ENCODE measurements at places on chromosomes 2 and 18.

DNA sequence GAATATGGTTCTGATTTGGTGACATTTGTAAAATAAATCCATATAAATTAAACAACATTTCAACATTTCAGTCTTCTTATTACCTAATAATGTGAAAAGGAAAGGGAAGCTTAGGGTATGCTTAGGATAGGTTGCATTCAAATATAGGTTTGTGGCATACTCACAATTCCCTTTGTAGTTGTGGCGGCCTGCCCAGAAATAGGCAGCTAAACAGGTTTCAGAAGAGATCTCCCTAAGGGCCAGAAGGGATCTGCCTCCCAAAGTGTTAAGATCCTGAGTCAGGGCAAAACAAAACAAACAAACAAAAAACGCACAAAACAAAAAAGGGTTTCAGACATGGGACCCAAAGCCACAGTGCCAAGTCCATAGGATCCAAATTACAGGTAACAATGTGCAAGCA lies 41.4 kb upstream of the TCF7L1 start:
- no peak for DNase-seq

DNA sequence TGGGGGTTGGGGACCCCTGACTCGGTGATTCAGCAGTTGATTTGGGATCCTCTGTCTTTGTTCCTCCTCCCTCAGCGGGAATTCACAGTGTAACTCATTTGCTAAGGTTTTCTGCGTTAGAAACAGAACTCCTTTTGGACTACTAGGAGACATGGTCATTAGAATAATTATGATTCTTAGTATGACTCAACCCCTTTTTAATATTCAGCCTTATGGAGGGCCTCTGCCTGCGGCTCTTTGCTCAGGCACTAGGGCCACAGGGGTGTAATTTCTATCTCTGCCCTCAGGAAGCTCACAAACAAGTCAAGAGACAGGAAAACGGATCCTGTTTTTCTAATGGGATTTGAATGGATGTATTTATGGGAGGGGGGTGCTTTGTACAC lies 117.4 kb downstream of the SPTBN1 start:
- no peak for DNase-seq

DNA sequence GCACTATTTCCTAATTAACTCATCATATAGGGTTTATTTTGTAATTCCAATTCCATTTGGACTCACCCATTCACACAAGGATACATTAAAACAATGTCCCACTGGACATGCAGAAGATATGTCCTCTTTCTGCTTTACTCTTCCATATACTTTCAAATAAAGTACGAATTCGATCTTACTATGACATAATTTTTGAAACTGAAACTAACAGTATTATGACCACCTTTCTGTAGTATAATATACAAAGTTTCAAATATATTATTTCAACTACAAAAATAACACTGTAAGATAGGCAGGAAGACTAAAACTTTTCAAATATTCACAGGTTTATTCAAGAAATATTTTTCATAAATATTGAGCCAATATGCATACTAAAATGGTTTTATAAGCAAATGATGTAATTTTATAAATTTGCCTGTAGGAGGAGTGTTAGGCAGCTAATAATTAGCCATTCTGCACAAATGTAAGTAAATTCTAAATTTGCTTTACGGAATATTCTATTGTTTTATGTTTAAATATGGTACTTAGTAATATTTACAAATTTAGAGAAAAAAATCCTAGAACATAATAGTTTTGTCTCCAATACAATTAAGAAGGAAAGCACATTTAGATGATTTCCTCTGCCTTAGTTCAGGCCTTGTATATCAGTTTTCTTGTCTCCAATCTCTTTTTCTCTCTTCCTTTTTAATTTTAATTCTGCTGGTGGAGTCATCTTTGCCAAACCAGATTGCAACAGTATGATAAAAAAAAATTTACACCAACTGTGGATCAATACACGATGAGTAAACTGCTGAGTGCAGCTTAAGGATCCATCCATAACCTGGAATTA lies 85.9 kb downstream of the CERKL start:
- DNase-seq = no peak

DNA sequence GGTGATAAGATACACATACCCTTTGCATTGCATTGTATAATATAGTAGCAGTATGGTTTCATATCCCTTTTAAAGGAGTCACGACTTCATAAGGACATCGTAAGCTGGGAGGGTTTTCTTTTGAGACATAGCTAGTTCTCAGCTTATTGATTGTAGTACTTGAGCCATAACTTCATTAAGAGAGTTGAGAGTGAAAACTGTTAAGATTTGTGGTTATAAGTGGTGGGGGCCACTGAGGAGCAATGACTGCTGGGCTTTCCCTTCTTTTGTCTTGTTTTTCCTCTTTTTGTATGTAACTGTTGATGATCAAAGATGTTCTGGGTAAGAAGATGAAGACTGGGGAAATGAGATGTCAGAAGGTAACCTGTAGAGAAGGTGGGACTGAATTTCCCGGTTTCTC lies 11.0 kb downstream of the EIF5B start:
- DNase-seq = no peak

GRCh38 chr2:184336688-184337087 lies 261.6 kb upstream of the ZNF804A start:
- no peak for DNase-seq

DNA sequence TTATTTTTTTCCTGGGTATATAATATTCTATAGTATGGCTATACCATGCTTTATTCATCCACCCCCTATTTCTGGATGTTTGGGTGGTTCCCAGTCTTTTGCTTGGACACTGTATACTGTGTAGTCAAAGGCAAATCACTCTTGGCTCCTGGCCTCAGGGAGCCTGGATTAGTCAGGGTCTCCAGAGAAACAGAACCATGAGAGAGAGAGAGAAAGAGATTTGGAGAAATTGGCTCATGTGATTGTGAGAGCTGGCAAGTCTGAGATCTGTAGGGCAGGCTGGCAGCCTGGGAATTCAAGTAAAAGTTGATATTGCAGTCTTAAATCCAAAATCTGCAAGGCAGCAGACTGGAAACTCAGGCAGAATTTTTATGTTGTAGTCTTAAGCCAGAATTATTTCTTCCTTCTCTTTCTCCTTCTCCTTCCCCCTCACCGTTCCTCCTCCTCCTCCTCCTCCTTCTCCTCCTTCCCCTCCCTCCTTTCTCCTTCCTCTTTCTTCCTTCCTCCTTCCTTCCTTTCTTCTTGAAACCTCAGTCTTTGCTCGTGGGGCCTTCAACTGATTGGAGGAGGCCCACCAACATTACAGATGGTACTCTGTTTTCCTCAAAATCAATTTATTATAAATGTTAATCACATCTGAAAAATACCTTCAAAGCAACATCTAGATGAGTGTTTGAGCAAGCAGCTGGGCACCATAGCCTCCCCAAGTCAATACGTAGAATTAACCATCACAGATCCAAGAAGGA lies 33.0 kb downstream of the CTIF start:
- DNase-seq = no peak

GRCh38 chr2:191244350-191244749 lies 854 bp upstream of the MYO1B start:
- no peak for DNase-seq

GRCh38 chr2:23953625-23954024 lies 13.4 kb downstream of the UBXN2A start:
- DNase-seq = no peak

DNA sequence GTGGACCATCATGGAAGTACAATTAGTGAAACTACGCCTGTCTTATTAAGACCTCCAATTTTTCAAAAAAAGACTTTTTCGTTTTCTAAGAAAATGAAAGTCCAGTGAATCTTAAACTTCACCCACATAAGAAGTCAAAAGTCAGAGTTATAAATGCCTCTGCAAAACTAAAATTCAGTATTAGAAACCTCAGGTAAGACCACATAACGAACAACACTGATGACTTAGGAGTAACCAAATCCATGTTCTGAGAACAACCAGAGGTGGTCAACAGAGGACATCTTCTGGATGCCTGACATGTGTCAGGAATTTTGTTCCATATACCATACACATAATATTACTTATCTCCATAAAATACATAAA lies 62.4 kb downstream of the RPL31 start:
- DNase-seq = no peak

GRCh38 chr2:147433822-147434221 lies 411.0 kb upstream of the ACVR2A start:
- no peak for DNase-seq

- no peak for DNase-seq
Observed at GRCh38 chr18:3329471-3329870, 67.5 kb downstream of the MYL12B start.

- no peak for DNase-seq
Observed at GRCh38 chr2:30679426-30680088, 127.7 kb downstream of the CAPN13 start.

DNA sequence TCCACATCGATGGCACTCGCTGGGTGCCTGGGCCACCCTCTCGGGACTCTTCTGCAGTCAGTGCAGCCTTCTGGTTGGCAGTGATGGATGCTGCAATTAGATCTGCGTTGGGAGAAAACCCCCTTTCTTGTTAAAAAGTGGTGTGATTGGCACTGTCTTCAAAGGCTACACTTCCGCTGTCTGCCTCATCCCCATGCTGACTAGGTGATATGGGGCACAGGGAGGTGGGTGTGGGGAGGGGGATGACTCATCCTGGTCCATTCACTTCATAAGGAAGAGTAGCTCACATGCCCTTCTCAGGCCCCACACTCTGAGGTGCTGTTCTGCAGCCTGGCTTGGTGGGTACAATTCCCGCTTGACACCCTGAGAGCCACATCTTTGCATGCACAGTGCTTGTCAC lies 77.4 kb downstream of the THNSL2 start:
- DNase-seq = no peak

DNA sequence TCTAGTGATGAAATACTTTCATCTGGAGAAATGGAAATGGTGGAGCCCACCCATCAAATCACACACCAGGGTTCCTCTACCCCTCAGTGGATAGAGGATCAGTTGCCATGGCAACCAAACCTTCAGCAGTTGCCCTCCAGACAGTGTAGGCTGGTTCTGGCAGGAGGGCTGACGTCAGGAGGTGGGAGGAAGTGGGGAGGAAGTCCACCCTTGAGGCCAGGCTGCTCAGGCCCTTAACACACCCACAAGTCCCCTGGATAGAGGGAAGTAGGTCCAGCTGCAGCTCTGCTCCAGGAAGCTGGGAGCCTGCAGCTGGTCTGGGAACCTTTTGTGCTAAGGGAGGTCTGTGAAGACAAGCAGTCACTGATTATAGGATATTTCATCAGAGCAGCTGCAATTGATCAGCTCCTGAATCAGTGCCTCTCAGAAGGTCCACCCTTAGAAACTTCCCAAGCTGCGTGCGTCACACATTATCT lies 186.6 kb downstream of the MTX2 start:
- DNase-seq = no peak

DNA sequence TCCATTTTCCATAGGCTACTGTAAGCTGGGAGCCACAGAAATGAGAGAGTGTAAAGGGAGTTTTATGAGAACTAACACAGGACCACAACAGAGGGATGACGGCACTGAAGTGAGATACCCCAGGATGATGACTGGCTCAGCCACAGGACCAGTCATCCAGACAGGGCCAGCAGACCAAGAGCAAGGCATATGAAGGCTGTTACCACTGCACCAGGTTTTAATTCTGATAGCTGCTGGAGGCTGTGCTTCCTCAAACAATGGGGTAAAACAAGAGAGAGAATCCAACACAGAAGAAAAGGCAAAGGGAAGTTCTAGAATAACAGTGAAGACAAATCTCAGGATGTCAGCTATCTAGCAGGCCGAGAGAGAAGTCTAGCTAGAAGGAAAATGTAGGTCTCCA lies 94.9 kb downstream of the BCL2 start:
- DNase-seq = no peak

DNA sequence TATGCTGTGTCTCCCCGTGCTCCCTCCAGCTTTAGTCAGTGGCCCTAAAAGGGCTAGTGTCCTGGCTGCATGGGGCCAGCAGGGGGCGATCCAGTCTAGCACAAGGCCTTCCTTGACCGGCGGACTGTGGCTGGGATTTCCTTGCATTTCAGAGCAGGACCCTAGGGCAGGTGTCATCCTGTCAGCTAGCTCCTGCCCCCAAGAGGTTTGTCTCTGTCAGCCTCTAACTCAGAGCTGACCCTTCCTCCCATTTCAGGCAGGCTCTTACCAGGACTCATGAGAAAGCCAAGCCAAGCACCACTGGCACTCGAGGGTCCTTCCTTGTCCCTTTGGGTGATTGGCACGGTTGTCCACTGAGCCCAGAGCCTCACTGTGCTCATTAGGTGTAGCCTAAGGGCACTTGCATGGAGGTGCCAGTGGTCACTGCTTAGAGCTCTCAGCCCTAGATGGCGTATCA lies 140.3 kb downstream of the RPIA start:
- DNase-seq = no peak

- DNase-seq = no peak
Observed at GRCh38 chr2:1756456-1756855, 12.1 kb upstream of the PXDN start.

- no peak for DNase-seq
Observed at GRCh38 chr2:5482929-5483331, 209.3 kb upstream of the SOX11 start.

DNA sequence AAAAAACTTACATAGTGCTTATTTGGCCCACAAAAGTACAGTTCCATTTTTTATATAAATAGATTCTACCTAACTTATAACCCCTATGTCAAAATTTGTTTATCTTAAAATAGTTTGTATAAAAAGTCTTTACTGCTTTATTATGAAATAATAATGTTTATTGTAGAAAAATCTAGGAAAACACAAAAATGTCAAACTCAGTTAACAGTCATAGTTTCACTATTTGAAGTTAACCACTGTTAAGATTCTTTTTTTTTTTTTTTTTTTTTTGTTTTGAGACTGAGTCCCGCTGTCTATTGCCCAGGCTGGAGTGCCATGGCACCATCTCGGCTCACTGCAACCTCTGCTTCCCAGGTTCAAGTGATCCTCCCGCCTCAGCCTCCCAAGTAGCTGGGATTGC lies 26.5 kb upstream of the ABI2 start:
- no peak for DNase-seq

GRCh38 chr18:48576457-48576771 lies 37.6 kb downstream of the CTIF start:
- no peak for DNase-seq

- no peak for DNase-seq
Observed at GRCh38 chr2:106781196-106781595, 104.8 kb downstream of the ST6GAL2 start.

GRCh38 chr2:9897846-9898245 lies 53.6 kb upstream of the GRHL1 start:
- no peak for DNase-seq

Measured in activated naive CD4-positive, alpha-beta T cell (primary cell).